CD4-positive, alpha-beta memory T cell (primary cell): ENCODE measurements at places on chromosomes 4 and X. TPM values are rescaled to one million over a fixed set of nuclear protein-coding genes. Genes with fewer than 3 reads are reported as not detected.

- no peak for DNase-seq
Observed at GRCh38 chr4:53695540-53696463, 104.5 kb upstream of the LNX1 start.

Gene CLCN4
- not detected for polyA plus RNA-seq

DNA sequence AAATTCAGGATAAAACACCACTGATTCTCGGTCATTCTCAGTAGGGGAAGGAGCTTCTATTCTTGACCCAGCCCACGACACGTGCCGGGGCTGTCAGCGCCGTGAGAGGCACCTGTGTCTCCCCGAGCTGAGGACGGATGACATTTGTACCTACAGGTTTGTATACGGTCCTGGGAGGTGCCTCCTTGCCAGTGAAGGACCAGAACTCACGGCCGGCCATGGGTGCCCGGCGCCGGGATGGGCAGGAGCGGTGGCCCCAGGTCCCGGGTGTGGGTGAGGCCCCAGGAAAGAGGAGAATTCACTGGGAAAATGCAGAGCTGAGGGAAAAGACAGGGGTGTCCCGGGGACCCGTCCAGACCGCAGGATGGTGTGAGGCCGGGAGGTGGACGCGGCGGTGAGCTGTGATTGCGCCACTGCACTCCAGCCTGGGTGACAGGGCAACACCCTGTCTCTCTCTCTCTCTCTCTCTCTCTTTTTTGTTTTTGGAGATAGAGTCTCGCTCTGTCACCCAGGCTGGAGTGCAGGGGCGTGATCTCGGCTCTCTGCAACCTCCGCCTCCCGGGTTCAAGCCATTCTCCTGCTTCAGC is 48.9 kb upstream of the PPP2R3B start:
- no peak for DNase-seq

GRCh38 chr4:151233600-151233999 is 43.4 kb upstream of the PRSS48 start:
- DNase-seq: no peak

Gene CXCL6
- polyA plus RNA-seq: not detected

Gene MAGEA1
- polyA plus RNA-seq: not detected

DNA sequence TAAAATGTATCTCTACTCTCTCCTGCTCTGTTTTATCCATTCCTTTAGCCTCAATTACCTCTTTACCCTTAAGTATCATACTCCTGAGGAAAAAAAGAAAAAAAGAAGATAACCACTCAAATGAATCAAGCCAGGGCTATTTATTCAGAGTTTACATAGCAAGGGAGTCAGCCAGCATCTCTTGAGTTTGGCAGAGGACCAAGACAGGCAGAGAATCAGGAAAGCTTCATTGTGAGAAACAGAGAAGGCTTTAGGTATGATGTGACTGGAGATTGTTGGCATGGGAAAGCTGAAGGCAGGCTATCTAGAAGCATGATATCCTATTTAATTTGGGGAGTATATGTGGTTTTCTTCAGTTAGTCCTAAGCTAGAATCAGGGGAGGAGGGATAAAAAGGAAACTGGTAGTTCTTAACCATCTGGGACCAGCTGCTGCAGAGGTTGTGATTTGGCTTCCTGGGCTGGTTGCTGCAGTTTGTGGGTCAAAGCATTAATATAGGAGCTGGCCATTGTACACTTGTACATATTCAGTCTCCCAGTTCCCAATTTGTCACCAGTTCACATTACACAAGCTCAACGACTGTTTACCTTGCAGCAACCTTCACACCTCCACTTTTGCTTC is 11.2 kb downstream of the APELA start:
- DNase-seq: no peak
